ENCODE measurements at places on chromosomes 11 and 22.

- DNase-seq, result no peak
These were observed 146.2 kb downstream of the RBFOX2 start for GRCh38 chr22:35882211-35883030.

DNA sequence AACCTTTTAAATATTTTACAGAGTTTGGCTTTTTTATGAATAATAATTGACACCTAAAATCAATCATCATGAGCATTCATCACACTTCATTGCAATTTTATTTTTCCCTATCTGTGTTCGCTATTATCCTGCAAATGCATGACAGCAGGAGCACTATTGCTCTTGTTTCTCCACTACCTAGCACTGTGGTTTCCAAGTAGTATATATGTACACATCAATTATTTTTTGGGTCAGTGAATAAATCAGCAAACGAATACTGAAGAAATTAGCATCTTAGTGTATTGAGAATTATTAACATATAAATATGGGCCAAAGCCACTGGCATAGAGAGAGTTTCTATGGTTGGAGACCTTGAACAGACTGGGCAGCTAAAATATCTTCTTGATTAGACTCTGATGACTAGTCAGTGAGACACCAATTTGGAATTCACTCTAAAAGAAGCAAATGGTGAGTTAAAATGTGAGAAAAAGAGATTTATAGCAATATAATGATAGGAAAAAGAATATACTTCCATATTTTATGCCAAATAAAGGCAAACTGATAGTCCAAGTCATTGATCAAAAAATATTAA, 731.1 kb upstream of the LUZP2 start:
- no peak for DNase-seq

GRCh38 chr11:125999234-125999880, 53.5 kb downstream of the VSIG10L2 start:
- DNase-seq, result no peak

GRCh38 chr11:4068962-4069361, 25.6 kb upstream of the RRM1 start:
- no peak for DNase-seq

GRCh38 chr11:103325686-103326069, 216.5 kb downstream of the DYNC2H1 start:
- no peak for DNase-seq

DNA sequence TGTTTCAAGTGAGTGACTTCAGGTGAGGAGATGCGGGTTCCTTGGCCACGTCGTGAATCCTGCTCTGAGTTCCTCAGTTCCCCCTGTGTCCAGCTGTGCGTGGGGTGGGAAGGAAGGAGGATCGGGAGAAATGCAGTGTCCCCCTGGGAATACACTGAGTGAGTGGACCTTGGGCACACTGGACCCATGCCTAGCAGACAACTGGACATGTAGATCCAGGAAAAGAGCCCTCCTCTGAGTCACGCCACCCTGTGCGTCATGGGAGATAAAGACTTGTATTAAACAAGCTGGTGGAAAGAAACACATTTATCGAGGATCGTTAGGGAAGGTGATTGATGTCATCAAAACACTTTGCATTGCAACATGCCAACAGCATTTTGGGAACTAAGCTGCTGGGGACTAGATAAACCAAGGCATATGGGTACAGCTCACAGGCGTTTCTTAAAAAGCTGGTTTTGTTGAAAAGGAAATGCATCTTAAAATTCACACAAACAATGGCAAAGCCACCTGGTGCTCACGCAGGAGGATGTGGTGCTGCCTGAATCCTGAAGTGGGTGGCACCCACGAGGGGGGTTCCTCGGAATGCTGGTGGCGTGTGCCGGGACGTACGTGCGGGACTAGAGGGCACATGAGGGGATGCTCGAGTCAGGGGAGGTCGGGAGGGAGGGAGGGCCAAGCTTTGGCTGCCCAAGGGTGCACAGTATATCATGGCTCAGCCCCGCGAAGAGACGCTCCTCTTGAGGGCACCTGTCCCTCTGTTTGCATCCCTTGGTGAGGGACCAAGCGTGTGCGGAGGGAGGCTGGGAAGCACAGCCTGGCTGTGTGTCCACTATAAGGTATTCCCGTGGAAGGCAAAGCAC, 303.5 kb downstream of the TBC1D22A start:
- DNase-seq, result no peak

- DNase-seq, result no peak
These were observed 141.2 kb downstream of the CEP164 start for GRCh38 chr11:117468888-117469287.

DNA sequence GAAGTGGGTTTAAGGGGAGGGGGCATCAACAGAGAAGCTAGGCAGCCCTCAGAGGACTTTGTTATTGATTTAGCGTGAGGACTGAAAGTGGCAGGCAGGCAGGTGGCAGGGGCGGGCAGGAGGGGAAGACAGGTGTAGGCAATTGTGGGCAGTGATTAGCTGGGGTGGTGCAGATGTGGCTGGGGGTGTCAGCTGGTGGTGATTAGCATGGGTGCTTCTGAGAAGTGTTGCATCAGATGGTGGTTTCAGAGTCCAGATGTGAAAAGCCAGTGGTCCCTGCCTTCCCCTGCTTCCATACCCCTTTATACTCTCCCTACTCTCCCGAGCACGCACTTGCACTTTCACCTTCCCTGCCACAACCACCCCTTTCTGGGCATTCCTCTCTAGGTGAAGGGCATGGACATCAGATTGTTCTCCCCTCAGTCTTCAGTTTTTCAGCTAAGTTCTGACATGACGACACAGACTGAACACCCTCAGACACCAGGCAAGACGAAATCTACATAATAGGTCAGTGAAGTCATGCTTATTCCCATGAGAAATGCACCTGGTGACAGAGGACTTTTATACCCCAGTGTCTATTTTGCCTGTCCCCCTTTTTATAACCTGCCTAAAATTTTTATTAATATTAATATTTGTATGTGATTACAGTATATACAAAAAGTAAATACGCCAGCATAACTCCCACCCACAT, 435.7 kb upstream of the CADM1 start:
- DNase-seq, result no peak

GRCh38 chr11:102653744-102654291, 28.7 kb upstream of the MMP20 start:
- DNase-seq, result no peak

Data from esophagus squamous epithelium (tissue), 5 donors.